ENCODE measurements at places on chromosomes 3 and 15.

GRCh38 chr3:27573138-27573537, 89.0 kb upstream of the SLC4A7 start:
- no peak for DNase-seq

GRCh38 chr3:120224237-120224636, 60.8 kb downstream of the GPR156 start:
- DNase-seq: no peak

- DNase-seq: no peak
These were observed 721 bp downstream of the P2RY1 start for GRCh38 chr3:152835601-152836102.

DNA sequence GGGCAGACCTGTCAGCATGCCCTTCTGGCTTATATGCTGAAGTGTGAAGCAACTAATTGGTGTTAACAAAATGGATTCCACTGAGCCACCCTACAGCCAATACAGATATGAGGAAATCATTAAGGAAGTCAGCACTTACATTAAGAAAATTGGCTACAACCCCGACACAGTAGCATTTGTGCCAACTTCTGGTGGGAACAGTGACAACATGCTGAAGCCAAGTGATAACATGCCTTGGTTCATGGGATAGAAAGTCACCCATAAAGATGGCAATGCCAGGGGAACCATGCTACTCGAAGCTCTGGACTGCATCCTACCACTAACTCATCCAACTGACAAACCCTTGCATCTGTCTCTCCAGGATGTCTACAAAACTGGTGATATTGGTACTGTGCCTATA, 9.4 kb downstream of the PIK3CB start:
- no peak for DNase-seq

GRCh38 chr15:41809121-41809520, 18.8 kb upstream of the JMJD7 start:
- DNase-seq: no peak

GRCh38 chr3:49198161-49198560, 26.8 kb downstream of the KLHDC8B start:
- DNase-seq: no peak

- no peak for DNase-seq
These were observed 18.4 kb upstream of the NEK10 start for GRCh38 chr3:27387625-27388024.

DNA sequence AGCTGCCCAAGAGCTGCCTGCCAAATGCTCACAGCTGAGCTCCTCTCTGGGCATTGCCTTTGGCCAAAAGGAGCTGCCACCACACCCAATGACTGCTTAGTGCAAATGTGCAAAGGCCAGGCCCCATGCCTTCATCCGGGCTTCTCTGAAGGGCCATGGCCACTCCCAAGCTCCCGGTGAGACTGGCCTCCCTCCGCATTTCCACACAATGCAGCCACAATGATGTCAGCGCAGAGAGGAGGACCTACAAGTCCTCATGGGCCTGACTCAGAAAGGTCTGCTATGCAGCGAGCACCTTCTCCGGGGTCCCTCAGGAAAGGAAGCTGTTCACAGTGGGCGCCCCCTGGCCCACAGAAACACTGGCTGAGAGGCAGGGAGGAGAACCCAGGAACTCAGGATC, 12.7 kb downstream of the OXTR start:
- no peak for DNase-seq

DNA sequence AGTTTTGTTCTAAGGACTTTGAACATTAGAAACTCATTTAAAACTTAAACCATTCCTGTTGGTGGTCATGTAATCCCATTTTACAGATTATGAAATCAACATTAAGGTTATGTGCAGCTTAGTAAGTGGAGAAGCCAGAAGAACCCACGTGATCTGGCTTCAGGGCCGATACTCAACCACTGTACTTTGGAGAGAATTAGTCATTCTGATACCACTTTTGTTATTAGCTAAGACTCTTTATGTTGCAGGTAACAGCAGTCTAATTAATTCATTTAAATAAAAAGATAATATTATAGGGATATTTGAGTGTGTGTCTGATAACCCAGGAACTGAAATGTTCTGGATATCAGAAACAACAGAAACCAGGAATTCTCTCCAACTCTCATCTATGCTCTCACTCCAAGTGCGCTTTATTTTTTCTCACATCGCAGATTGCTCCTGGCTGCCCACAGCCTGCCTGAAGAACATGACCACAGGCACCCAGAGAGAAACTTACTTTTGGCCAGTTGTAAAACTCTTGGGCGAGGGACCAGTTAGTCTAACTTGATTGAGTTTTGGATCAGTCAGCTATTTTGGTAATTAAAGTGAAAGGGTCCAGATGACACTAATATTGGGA, 25.2 kb downstream of the UBE2E1 start:
- no peak for DNase-seq
